ENCODE measurements at places on chromosomes 6 and 20.

GRCh38 chr6:36524871-36525270 lies 22.4 kb downstream of the STK38 start:
- DNase-seq: no peak

DNA sequence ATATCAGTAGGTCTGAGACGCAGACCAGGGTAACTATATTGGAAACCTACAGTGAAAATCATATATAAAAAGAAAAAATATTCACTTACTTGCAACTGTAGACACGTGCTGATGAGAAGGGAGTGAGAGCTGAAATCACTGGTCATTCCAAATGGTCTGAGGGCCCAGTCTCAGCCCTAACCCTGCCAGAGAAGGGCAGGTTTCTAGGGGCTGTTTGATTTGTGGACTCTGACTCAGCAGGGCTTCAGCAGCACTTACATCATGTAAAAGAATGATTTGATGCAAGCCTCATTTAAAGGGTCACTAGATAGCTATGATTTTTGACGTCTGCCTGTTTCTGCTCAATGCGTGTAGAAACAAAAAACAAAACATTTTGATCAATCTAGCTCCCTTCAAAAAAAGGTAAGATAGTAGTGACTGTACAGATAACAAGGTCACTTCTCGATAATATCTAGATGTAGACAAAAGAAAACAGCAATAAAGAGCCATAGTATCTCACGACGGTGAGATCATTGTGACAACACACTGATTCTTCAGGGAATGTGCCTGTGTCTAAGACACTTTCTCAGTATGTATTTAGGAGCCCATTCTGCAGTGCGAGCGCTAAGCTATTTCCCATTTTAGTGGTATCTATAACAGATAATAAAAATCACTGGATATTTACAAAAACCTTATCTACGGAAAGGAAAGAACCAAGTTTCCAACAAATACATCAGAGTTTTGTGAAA lies 307.2 kb downstream of the HIVEP2 start:
- DNase-seq: no peak

DNA sequence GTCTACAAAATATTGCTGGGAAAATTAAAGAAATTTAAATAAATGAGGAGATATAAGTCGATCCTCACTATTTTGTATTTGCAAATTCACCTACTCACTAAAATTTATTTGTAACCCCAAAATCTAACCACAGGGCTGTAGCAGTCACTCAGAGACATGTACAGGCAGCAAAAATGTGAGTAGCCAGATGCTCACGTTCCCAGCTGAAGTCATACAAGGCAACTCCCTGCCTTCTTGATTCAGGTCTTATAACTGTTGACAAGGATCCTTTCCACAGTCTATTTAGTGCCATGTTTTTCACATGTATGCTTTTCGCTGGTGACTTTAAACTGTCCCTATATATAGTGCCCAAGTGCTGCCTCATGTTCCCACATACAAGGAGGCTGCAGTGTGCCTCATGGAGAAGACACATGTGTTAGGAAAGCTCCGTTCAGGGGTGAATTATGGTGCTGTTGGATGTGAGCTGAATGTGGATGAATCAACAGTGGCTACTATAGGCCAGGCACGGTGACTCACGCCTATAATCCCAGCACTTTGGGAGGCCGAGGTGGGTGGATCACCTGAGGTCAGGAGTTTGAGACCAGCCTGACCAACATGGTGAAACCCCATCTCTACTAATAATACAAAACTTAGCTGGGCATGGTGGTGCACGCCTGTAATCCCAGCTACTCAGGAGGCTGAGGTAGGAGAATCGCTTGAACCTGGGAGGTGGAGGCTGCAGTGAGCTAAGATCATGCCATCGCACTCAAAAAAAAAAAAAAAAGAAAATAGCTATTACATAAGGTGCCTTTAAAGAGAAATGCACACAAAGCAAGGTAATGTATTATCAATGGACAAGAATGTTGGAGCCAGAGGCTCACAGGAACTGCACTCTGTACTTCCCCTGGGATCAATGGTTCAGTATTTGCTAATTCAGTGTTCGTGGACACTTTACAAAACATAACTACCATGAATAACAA lies 55.3 kb downstream of the STK35 start:
- DNase-seq: no peak

DNA sequence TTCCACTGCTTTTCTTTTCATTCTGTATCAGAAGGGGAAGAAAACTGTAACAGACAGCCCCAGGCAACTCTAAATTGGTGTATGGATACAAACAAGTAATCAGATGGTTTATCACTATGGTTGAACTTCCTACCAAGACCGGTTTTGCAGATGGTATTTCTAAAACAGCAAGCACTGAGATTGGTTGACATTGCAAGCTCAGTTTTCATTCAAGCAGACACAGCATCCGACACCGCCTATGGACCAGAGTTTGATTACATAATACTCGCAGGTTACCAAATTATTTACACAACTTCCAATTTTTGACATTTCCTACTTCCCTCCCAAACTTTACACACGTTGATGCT lies 209.9 kb downstream of the ALDH8A1 start:
- no peak for DNase-seq

DNA sequence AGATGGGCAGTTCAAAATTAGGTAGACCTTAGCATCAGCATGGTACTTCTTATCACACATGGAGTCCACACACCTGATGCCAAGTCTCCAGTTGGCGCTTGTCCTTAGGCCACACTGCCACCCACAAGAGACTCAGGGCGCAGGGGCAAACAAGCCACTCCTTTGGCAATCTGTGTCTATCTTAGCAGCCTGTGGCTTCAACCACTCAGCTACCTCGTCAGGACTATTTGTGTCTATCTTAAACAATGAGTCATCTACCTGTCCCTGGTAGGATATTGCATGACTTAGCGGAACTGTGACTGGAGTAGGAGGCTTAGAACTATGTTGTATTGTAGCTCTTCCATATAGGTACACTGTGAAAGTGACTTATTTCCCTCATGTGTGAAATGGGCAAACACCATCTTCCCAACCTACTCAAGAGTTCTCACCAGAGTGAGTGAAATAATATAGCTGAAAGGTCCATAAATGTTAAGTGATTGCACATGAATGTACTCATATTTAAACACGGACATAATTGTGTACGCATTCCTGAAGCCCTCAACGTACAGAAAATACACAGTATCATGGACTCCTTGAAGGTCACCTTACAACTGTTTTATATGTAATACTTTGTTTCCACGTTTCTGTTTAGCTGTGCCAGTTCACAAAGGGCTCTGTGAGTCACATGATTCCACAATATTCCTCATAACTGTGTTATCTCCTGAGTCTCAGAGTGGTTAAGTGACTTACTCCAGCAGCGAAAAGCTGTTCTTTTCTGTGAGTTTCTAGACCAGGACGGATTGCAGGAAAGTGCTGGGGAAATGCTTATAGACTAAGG lies 1.6 kb downstream of the TRIM27 start:
- no peak for DNase-seq

- no peak for DNase-seq
Measured at GRCh38 chr6:19988555-19988954, 151.4 kb downstream of the ID4 start.
